Activated gamma-delta T cell (primary cell): ENCODE measurements at places on chromosomes 1 and 21.

GRCh38 chr1:21524686-21525339 lies 15.6 kb downstream of the ALPL start:
- DNase-seq: no peak

DNA sequence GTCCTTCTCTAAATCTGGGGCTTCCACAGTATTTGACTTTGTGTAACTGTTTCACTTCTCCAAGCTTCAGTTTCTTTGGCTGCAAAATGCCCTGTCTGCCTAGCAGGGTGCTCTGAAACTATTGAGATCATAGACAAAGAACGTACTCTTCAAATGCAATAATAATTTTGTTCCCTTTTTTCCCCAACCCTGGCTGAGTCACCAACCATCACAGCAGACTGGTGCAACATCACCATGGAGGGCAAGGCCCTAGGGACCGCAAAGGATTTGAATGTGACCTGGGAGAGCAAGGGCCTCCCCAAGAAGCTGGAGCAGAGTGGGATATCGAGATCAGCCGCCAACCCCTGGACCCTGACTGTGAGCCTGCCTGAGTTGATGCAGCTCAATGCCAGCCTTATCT lies 115.0 kb downstream of the FCRL5 start:
- DNase-seq: no peak

DNA sequence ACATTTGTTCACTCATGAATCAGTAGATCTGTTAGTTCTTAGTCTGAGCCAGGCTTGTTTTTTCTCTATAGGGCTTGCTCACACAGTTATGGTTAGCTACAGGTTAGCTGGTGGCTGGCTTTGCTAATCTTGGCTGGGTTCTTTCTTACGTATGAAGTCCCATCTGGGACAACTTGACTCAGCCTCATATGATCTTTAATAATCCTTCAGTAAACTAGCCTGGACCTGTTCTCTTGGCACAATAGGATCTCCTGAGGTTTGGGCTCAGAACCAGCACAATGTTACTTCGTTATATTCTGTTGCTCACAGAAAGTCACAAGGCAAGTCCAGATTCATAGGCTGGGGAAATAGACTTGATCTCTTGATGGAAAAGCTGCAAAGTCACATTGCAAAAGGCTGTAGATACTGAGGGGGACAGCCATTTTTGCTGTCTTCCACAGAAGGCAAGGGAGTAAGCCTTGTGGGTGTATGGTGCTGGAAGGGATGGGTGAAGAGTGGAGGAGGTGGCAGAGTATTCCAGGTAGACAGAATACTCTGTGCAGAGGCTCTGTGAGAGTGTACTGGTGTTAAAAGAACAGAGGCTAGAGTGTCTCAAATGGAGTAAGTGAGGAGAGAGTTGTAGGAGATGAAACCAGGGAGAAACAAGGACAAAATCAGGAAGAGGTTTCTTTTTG lies 24.4 kb downstream of the EFCAB7 start:
- no peak for DNase-seq

DNA sequence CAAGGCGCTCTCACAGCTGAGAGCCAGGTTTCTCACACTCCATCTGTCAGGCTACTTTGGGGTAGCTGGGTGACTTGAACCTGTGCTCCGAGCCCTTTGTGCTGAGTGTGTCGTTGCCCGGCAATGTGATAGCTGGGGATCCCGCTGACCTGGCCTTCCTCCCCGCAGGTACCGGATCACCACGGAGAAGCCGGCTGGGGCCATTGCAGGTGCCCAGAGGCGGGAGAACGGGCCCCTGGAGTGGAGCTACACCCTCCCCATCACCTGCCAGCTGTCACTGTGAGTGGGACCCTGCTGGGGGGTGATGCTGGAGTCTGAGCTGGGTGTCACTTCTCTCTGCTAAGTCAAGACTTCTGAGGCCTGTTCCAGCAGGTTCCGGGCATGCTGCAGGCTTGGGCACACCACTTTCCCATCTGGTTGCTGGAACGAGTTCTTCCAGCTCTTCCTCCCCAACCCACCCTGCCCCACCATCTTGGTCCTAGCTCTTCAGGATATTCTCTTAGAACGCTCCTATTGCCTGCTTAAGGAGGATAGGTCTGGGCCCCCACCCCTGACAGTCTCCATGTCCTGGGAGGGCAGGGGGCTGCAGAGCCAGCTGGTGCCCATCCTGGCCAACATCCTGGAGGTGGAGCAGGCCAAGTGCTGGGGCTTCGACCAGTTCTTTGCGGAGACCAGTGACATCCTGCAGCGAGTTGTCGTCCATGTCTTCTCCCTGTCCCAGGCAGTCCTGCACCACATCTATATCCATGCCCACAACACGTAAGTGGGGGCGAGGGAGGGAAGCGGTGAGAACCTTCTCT lies 7.5 kb downstream of the IKBKE start:
- no peak for DNase-seq

- no peak for DNase-seq
These were observed 712 bp downstream of the TEKT2 start for GRCh38 chr1:36084497-36085115.

DNA sequence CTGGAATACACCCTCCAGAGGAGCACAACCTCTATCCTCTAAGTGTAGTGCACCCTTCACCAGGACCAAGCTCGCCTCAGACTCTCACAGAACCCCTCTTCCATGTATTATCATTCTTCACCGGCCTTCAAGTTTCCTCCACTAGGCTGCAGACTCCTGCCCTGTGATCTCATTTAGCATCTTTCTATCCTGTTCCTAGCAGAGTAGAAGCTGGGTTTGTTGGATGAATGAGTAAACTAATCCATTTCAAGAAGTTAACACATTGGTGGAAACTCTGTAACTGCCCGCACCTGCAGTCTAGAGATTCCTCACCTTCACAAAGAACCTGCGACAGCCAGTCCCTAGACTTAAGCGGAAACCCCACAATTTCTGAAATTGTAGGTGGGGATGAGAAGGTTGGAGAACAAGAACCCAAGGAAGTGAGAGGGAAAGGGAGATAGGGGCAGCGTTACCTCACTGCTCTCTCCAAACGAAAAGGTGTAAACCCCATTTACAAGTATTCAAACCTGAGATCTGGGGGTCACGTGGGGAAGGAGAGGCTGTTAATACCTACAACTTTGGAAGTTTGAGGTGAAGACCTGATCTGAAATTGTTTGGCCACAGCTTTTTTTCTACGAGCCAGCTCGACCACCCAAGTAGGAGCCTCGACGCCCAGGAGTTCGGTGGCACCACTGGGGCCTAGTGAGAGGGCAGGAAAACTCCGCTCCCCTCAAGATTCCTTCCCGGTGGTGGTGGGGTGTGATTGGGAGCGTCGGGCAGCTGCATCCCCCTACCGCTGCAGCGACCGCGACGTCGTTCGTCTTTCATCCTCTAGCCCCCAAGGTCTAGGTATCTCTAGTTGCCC lies 1.2 kb downstream of the PTPN14 start:
- DNase-seq: no peak
